ENCODE measurements at places on chromosomes 13 and 19. TPM values are rescaled to one million over a fixed set of nuclear protein-coding genes. Genes with fewer than 3 reads are reported as not detected.

The GRIK5 gene
- 5.9 TPM for total RNA-seq

The CD209 gene
- total RNA-seq, result 2.0 TPM

The TRPM4 gene
- 28.0 TPM for total RNA-seq

The KLHL1 gene
- not detected for total RNA-seq
